Breast epithelium (tissue), 4 donors: ENCODE measurements at places on chromosomes 3 and 15. TPM values are rescaled to one million over a fixed set of nuclear protein-coding genes. Genes with fewer than 3 reads are reported as not detected.

The GP9 gene
- total RNA-seq, result not detected

DNA sequence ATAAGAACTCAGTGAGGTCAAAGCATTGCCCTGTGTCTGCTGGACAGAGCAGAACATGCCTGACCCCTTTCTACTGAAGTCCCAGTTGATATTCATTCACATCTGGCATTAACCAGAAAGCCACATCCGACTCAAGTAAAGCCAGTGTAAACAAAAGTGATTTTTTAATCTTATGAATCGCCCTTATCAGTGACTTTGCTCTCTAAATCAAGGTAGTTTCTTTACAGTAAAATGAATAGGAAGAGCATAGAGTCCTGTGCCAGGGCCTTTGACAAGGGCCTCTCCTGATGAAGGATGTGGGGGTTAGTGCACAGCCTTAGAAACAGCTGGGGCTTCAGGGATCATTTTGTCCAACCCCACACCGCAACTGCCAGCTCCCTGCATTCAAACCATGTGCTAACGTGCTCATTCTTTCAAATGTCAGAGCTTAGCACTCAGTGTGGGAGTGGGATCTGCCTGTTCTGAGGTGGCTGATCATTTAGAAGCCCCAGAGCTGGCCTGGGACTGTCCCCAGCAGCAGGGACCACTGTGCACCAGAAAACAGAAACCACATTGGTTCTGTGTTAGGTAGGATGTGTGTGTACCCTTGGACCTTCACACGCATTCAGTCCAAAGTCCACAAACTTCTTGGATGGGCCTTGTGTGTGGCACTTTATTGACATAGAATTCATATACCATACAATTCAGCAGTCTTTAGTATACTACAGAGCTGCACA lies 55.3 kb downstream of the CCR4 start:
- no peak for DNase-seq

- DNase-seq, result no peak
Observed at GRCh38 chr15:51191766-51192165, 97.1 kb upstream of the TNFAIP8L3 start.

The GPR160 gene
- total RNA-seq, result 4.2 TPM

The TNFAIP8L3 gene
- 4.3 TPM for total RNA-seq

- DNase-seq, result no peak
Observed at GRCh38 chr3:141941093-141941492, 64.7 kb downstream of the ATP1B3 start.

The MNS1 gene
- total RNA-seq, result 2.5 TPM
